H7 (cell line): ENCODE measurements at places on chromosomes 4 and X.

DNA sequence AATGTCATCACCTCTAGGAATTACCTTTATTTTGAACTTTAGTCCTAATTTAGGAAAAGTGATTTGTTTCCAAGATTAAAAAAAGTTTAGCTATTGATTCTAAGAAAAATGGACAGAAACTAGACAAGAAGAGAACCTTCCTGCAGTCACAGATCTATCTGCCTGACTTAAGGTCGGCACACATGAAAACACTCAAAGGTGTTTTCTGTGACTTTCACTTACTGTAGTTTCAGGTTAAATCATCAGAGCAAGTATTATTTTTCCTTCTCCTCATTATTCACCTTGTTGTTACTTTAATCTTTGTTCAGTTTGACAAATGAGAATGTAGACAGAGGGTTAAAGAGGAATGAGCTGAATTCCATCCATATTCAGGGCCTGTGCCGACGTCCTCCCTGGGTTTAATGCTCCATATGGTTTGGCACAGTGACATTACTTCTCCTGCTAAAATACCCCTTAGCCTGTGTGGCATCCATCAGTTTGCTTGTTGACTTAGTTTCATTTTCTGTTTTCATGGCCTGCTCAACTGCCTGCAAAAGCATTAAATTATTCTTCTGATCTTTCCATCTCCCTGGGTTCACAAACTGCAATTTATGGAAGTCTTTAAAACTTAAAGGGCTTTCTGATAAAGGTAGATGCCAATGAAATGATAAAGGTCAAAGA is 352.7 kb downstream of the NKX6-1 start:
- no peak for DNase-seq

DNA sequence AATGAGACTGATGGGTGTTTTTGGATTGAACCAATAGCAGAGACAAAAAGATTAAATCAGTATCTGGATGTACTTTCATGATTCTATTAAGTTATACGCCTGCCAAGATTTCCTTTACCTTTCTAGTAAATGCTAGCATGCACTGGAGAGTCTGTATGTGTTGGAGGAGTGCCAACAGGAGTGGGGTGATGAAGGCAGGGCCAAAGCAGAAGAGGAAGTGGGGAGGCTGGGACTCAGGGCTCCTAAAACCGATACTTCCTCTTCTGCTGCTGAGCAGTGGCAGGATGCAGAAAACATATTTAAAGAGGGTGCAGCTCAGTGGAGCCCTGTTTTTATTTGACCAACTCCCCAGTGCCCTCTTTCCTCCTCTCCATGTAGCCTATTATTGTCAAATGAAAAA is 5.6 kb downstream of the CYSLTR1 start:
- DNase-seq, result no peak

GRCh38 chr4:7719354-7720174 is 220.1 kb downstream of the AFAP1 start:
- DNase-seq, result peak; percentile 97

DNA sequence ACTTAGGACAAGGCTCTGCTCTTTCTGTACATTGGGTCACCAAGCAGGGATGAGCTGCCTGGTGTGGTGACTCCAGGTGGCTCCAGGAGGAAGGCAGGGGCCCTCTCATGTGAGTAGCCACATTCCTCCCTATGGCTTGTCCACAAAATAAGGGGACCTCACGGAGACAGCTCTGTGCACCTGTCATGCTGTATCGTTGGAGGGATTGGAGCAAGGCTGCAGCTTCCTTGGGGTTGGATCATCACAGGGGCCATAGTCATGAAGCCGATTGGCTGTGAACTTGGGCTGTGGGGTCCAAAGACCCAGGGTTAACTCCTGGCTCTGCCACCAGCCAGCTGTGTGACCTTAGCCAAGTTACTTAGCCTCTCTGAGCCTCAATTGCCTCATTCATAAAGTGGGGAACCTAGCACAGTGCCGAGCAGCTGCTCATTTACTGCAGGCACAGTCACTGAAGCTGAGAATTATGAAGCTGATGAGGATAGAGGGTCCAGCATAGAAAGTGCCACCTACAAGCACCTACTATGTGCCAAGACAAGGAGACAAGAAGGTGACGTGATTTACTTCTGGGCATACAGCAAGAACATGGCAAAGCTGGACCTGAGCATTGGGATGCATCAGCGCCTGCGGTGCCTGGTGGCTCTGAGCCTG is 11.8 kb upstream of the KIAA0232 start:
- no peak for DNase-seq

- DNase-seq, result no peak
Observed at GRCh38 chr4:100248476-100248875, 58.2 kb upstream of the DDIT4L start.

DNA sequence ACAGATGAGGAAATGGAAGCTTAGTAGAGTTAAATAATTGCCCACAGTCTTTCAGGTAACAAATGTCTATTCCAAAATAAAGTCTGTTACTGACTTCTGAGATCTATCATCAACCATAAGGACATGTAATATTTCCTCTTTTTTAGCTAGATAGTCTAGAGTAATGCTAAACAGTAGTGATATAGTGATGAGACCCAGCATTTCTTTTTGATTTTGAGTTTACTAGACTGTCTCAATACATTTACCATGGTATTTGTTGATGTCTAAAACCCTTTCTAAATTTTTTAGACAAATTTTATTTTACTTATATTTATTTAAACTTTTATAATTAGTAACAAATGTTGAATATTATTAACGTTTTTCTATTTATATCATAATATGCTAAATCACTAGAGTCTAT is 465.1 kb upstream of the SLIT2 start:
- no peak for DNase-seq

DNA sequence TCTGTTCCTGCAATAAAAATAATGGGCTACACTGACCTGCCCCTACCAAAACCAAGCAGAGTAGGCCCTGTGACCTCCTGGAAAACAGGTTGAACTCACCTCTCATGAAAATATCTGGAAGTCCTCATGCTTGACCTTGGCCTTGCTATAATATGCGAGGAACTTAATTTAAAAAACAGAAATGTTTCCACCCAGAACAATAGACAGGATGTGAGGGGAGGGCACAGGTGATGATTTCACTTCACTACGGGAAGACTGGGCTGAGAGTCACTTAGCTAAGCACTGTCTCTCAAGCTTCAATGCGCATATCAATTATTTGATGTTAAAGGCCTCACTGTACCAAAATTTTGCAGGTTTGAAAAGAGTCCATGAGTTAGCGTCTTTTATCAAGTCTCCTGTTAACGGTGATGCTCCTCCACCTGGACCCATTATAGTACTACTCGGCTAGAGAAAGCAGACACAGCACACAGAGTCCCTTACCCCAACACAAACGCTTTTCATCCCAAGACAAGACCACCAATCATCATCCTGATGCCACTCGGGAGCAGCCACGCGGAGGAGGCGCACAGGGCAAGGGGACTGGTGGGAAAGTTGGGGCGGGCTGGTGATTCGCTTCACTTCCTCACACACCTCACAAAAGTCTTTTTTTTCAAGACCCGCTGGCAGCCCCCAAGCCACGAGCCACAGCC is 25.9 kb downstream of the ZNF721 start:
- DNase-seq, result peak; percentile 33
